ENCODE measurements at places on chromosomes 6 and 20. TPM values are rescaled to one million over a fixed set of nuclear protein-coding genes. Genes with fewer than 3 reads are reported as not detected.

DNA sequence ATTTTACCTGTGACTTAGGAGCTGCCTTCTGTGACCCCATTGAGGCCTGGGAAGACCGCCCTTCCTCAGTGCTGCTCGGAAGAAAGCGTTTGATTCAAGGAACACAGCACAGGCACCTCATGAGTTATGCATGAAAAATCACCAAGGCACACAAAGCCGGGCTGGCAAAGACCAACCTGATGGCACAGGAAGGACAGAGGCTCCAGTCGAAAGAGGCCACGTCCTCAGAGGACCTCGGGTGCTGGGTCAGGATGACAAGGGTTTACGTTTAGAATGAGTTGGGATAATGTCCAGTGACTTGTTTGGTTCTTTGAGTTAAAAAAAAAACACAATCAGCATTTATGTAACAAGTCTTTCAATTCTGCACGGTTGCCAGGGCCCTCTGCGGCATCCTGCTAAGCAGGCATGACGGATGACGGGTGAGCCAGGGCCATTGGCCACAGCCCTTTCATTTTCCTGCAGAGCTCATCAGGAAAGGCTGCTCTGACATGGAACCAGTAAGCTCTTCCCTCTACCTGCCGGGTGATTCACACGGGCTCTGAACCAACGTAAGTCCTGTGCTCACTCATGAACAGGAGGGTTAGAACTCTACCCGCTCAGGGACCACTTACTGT is 112.8 kb downstream of the DACT2 start:
- no peak for DNase-seq

Gene SLC2A10
- total RNA-seq = 3.8 TPM

Gene MTFR2
- 10.1 TPM for total RNA-seq

GRCh38 chr6:91864911-91865310 is 1278.0 kb upstream of the MAP3K7 start:
- no peak for DNase-seq

DNA sequence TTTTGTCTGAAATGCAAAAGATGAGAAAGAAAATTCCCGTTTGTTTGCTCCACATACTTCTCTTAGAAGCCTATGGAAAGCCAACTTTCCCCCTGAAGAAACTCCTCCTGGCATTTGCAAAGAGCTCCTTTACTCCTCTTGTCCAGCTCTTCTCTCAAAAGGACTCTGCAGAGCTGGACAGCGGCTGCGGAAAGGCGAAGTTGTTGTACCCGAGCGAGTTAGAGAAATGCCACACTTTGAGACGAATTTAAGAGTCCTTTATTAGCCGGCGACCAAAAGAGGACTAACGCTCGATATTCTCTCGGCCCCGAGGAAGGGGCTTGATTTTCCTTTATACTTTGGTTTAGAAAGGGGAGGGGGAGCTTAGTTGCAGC is 157.8 kb downstream of the TRIM27 start:
- no peak for DNase-seq

DNA sequence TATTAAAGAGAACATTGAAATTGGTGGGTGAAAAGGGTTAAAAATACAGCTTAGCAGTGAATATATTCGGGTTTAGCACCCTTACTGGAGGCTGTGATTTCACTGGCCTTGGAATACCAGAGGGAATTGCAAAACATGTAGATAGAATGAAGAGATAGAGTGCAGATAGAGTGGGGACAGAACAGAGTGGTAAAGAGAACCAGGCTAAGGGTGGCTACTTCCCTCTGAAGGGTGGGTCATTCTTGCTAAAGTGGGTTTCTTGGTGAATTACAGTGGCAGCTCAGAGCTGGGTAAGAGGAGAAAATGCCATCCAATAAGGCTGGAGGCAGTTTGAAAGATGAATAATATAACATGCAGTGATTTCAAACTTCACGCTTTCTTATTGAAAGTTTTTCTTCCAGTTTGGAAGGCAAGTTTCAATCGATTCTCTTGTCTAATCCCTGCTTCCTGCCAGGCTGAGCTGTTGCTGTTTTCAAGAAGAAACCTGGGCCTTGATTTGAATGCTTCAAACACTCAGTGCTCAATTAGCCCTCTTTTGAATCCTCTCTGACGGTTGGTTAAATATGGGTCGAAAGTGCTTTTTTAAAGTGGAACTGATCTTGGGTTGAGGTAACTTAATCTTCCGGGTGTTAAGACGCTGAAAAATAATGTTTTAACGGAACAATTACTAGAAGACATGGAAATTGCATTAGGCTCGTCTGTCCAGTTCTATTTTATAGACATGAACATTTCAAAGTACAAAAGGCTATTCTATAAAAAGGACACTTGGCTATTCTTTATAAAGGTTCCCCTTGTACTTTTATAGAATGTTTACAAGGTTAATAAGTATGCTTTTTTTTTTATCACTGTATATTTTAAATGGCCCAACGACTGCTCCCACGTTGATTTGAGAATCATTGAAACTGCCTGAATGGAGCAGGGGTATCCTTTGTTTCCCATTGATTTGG is 203.3 kb downstream of the BCAS1 start:
- peak; percentile 39 for DNase-seq

GRCh38 chr20:12762725-12763124 is 246.0 kb upstream of the SPTLC3 start:
- DNase-seq = peak; percentile 22

DNA sequence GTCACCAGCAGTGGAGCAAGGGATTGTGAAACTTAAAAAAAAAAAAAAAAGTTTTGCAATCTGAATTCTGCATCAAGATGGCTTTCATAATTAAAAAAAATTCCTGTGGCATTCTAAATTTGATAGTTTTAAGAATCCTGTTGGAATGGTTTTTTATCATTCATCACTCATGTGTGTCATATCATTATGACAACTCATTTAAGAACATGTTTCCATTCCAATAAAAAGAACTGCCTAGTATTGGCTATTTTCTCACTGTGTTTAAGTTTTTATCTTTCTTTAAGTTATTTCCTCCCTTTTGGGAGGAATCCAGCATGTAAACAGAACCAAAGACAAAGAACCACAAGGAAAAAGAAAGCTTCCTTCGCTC is 26.2 kb upstream of the RHAG start:
- DNase-seq = no peak

DNA sequence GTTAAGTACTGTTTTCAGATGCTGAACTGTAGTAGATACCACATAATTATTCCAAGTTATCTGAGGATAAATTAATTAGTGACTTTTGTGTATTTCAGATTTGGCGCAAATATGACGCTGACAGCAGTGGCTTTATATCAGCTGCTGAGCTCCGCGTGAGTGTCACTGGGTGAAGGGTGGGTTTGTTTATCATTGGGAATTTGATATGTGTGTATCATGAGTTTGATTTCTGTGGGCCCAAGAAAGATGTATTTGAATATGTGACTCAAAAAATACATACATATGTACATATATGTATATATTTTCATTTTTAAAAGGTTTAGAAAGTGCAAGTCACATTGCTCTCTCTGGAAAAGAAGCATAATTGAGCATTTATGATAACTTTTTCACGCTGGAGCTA is 17.4 kb downstream of the SCGN start:
- no peak for DNase-seq

DNA sequence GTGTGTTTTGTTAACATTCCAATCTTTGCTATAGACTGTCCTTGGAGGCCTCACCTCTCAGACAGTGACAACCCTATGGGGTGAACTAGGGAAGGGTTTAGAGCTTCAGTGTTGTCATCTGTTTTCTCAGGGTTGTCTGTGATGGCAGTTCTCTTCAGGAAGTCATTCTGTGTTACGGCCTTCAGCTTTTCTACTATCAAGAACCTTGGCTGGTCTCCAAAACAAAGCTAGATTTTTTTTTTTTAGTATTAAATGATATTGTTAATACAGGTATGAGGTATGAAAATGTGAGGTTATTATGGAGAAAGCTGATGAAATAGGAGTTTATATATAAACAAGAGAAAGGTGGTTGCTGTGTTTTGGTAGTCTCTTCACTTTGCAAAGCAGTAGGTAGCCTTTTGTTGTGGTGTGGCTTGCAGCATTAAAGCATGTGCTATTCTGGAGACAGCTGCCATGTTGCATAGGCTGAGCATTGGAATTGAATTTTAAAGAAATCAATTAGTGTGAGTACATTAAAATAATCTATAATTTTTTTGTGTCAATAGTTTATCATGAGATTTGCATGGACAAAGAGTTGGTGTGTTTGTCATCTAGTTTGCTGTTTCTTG is 162.6 kb downstream of the CARMIL1 start:
- no peak for DNase-seq

Gene VSTM2L
- total RNA-seq = 6.9 TPM

- DNase-seq = no peak
Observed at GRCh38 chr20:47124181-47124717, 229.6 kb downstream of the EYA2 start.

Gene KIF25
- total RNA-seq = not detected

Measured in Daoy (cell line).